Activated T-cell treated with anti-CD3 and anti-CD28 coated beads for 24 hours (primary cell): ENCODE measurements at places on chromosomes 3 and 15.

DNA sequence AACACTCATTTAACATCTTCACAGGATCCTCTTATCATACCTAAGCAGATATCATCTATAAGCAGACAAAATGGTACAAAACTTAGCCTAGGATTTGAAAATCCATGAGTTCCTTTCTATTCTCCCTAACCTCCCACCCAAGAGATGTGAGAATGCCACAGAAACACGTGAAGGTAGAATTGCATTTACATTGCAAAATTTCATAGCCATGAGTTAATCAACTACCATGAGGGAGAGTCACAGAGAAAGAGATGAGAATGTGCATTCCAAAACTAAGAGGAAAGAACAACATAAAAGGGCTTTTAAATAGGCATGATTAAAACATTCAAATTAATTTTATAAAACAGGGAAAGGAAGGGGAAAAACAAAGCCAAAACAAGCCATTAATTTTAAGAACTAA, 806.2 kb downstream of the NTRK3 start:
- no peak for DNase-seq

- no peak for DNase-seq
Measured at GRCh38 chr3:144775551-144775950, 803.9 kb downstream of the DIPK2A start.

GRCh38 chr3:10344147-10344943, 23.4 kb upstream of the SEC13 start:
- DNase-seq = peak; percentile 46

DNA sequence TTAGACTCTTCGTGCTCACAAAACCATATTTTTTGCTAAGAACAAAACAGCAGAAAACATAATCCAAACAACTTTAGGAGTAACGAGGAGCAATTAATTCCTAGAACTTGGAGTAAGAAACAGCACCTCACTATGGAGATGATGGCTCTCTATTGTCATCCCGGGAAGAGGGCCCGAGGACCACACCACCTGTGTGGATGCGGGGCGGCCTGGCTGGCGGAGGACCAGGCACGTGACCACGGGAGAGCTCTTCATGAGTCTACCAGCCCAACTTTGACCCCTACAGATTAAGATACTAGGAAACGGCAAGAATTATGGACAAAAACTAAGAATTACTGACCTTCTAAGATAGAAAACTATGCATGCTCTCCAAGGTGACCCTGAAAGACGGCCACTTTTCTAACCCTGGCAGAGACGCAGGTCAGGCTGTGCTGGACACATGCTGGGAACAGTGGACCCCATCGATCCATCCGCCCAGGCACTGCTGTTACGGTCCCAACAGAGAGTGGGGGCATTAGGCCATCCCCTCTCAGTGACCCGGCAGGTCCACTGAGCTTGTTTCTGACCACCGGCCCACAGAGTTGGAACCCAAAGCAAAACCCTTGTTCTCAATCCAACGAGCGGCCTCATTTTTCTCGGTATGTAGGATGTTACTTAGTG, 13.1 kb upstream of the OCA2 start:
- no peak for DNase-seq

DNA sequence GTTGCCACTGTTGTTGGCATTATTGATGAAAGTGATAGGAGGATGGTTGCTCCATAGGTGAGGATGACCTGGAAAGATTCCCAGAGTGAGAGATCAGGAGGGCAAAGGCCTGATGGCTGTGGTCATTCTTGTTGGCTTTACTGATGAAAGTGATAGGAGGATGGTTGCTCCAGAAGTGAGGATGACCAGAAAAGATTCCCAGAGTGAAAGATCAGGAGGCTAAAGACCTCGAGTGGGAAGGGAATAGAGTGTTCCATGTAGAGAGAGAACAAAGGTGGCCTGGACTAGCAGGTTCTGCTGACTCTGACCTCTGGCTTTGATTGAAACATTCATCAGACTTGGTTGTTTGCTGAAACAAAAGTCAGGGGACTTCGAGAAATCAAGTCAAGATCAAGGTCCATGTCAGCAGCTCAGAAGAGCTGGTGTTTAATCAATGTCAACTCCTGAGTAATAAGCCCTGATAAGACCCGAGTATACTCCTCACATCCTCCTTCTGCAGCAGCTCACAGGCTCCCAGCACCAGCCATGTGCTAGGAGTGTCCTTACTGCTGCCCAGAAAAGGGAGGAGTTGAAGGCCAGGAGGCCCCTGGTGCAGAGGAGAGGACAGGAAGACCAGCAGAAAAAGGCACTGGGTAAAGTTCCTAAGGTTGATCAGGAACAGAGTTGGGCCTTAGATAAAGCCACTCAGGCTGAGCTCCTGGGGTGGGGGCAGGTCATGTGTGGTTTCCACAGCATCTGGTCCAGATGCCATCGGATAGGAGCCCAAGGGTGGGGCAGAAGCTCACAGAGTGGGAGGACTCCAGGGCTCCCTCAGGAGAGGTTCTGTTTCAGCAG, 19.9 kb downstream of the CYP8B1 start:
- no peak for DNase-seq

- DNase-seq = no peak
Measured at GRCh38 chr15:90871139-90871715, 2.8 kb downstream of the FURIN start.

GRCh38 chr3:124812291-124813265, 74.6 kb downstream of the ITGB5 start:
- DNase-seq = no peak

- peak; percentile 8 for DNase-seq
Measured at GRCh38 chr3:142447301-142447851, 461 bp downstream of the XRN1 start.

- no peak for DNase-seq
Measured at GRCh38 chr3:66572938-66573710, 72.3 kb upstream of the LRIG1 start.

DNA sequence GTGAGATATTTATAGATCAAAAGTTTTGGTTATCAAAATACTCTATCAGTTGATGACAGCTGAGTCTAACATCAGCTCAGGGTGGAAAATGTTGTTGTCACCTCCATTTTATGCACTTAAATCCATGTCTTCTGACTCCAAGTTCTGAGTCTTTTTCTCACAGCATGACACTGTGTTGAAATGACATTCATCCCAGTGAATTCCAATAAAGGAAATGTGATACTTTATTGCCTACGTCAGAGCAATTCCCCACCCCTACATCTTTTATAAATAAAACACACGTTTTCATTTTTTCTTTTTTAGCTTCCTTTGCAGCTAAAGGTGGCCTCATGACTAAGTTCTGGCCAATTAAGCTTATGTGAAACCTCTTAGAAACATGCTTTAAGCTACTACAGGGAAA, 10.7 kb downstream of the DRD3 start:
- DNase-seq = no peak

- no peak for DNase-seq
Measured at GRCh38 chr15:51185213-51186159, 90.8 kb upstream of the TNFAIP8L3 start.

GRCh38 chr3:89699771-89700170, 592.4 kb downstream of the EPHA3 start:
- no peak for DNase-seq

- no peak for DNase-seq
Measured at GRCh38 chr3:101379658-101380376, 59.4 kb upstream of the IMPG2 start.

GRCh38 chr3:28826840-28827239, 454.0 kb upstream of the RBMS3 start:
- no peak for DNase-seq

DNA sequence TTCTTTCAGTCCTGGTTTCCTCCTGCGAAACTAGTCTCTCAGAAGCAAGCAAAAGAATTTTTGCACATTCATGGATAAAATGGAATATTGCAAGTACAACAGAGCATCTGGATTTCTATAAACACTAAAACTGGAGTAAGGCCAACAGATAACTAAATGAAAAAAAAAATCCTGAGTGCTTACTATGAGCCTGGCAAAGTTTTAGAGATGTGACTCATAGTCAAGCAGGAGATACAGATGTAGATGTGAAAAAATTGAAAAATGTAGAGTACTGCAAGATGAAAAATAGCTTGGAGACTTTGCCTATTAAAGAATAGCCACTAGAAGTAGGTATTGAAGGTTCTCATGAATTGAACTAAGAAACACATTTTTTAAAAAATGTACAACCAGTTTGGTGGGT, 397.4 kb downstream of the OTOL1 start:
- DNase-seq = no peak

DNA sequence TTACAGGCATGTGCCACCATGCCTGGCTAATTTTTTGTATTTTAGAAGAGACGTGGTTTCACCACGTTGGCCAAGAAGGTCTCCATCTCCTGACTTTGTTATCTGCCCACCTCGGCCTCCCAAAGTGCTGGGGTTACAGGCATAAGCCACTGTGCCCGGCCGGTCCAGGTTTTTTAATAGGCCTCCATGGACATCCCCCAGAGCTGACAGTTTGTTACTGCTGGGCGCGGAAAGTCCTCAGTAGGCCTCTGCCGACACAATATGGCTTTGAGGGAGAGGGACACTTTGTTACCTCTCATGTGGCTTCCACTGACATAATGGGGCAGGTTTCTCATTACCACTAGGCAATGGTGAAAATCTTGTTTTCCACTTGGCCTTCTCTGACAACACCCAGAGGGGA, 152.0 kb downstream of the WNT7A start:
- DNase-seq = no peak

DNA sequence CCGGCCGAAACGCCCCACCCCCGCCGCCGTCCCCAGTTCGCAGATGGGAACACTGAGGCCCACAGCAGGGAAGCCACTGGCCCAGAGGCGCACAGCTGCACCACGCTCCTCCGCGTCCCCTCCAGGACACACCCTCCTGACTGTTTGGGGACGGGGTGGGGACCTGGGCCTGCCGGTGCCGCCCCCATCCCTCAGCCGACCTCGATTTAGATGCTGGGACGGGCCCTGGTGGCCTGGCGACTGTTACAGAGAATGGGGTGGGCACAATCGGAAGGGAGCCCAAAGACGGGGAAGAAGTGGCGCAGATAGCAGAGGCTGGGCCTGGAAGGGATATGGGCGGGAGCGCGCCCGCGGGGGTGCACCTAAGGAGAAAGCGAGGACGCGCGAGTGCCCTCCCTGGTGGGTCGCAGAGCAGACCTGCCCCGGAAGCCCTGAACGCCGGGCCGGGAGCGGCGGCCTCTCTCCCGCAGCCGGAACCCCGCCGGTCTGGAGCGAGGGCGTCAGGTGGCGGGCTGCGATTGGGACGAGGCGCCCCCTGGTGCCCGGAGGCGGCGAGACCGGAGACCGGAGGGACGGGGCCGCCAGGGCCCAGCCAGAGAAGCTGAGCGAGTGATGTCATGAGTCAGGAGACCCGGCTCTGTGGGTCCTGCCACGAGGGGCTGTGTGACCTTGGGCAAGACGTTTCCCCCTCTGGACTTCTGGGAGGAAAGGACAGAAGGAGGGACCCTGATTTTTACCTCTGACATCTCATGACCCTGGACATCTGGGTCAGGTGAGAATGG, 78.4 kb downstream of the IQSEC1 start:
- DNase-seq = peak; percentile 85

DNA sequence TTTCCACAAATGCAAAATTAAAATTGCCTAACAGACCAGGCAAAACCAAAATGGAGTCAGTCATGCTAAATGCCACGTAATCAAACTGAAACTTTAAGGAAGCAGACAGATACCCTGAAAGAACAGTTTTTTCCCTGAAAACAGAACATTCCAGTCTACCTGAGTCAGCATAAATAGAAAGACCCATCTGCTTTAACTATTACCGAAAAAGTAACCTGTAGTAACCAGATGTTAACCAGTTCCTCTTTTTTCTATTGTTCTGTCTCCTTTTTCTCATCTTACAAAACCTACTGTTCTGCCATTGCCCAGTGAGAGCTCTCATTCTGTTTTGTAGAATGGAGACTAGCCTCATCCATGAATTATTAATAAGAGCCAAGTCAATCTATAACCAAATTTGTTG, 286.0 kb downstream of the CACNA2D3 start:
- no peak for DNase-seq

DNA sequence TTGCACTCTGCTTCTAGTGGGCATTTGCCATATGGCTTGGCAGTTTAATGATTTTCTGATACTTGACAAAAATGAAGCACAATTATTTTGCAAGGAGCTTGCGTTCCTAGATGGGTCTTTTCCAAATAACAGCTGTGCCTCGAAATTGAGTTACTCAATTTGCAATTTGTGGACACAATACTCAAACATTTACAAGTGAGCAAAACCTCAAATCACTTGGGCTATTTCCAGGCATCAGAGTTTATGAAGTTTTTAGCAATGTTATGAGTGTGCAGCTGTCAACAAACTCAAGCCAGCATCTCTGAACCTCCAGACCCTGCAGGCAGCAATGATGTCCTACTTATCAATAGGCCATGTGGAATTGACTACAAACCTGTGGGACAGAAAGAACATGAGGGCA, 41.3 kb downstream of the NMNAT3 start:
- no peak for DNase-seq

DNA sequence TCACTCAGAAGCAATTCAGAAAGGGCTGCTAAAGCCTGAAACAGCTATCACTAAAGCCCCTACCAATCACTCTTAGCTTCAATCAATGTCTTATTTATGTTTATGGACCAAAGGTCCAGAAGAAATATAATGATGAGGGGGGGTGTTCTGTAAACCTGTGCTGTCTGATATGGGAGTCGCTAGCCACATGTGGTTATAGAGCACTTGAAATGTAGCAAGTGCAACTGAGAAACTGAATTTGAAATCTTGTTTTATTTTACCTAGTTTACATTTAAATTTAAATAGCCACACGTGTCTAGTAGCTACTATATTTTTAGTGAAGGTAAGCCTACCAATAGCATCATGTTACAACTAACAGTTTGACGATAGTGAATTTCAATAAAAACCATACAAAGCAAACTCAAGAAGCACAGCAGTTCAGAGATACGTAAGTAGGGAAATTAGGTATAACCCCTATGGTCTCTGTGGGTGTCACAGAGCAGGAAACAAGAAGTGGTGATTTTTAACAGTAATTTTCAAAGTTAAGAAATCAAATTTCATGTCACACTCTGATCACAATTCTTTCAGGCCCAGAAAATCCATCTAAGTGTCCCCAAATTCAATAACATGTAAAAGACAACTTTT, 3.6 kb downstream of the POU1F1 start:
- no peak for DNase-seq

DNA sequence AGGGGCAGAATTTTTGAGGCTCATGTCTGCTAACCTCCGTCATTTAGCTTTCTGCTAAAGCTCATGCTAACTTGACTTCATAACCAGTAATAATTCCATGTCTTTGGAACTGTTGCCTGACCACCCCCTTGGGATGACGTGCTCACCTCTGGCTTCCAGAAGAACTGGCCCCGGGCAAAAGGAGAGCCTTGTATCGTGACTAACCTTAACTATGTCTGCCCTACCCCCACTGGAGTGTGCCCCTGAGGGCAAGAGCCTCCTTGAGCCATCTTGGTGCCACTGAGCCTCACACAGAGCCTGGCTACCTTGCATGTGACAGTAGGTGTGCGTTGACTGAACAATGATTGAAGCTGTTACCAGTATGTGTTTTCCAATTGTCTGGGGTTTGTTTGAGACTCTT, 4.7 kb downstream of the LRRK1 start:
- no peak for DNase-seq

- no peak for DNase-seq
Measured at GRCh38 chr15:25508369-25509002, 69.7 kb upstream of the UBE3A start.

GRCh38 chr3:6540981-6541380, 319.9 kb upstream of the GRM7 start:
- DNase-seq = no peak
